ENCODE measurements at places on chromosomes 12 and 14.

DNA sequence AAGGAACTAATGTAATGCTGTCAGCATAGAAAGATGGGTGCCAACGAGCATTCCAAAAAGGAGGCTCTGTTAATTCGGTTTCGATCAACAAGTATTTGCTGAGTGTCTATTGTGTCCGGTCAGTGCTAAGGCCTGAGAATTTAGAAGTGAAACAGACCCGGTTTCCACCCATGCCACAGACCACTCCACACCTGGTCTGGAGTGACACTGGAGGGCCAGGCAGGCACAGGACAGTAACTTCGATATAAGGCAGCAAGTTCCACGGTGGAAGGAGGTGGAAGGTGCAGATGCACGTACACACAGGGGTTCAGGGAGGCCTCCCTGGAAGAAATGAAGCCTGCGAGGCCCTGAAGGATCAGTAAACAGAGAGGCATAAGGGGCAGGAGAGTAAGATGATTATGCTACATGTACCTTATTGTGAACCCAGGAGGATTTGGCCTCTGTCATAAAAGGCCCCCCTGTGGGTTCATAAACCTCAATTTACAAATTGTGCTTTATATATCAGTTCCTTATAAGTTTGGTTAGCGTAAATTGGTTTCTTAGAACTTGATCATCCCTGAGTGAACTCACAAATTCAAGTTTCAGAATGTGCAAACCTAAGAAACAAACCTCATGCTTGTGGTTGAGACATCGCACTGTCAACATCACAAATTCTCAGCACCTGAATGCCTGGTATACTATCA, 25.9 kb downstream of the SSH1 start:
- DNase-seq: no peak

DNA sequence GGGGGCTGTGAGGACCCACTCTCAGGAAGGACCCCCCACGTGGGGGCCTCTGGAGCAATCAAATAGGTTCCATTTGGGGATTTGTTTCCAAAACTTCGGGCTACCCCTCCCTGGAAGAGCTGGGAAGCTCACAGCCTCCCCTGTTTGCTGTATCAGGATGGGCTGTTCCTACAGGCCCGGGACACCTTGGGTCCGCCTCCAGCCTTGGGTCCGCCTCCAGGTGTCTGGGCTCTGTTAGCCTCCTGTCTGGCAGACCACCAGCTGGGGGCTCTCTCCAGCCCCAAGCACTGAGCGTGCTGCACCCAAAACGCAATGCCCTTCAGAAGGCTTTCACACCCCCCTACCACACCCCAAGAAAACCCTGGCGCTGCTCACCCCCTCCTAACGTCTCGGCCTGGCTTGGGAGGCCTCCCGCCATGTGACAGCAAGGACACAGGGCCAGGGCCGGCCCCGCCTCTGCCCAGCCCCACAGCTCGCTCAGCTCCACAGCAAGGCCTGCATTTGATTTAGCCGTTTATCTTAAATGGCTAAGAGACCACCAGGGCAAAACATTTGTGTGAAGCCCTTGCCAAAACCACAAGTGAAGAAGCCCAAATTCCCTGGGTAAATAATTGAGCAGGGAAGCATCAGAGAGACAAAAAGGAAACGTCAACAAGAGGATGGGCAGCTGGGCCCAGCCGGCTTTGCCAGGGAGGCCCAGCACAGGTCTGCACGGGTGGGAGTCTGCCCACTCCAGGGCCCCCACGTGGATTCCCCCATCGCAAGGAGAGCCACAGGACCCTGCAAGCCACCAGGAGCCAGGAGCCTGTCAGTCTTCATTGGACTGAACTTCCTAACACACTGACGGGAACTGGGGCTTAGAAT, 39.9 kb downstream of the BCL11B start:
- DNase-seq: no peak

DNA sequence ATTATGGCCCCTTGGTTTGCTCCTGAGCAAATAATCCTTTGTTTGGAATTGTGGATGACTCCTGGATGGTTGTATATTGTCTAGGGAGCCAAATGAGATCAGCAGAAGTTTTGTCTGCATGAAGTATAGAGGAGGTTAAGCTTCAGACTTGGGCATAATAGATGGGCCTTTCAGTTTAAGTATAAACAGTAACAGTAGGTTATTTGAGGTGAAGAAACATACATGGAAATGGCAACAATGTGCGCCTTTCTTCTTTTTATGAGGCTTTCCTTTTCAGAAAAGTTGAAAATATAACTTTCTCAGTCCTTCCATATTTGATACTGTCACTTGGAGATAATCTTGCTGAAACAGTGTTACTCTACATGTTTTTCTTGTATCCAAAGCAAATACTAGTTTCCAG, 63.7 kb upstream of the PPP1R12A start:
- no peak for DNase-seq

GRCh38 chr12:130357241-130357640, 19.6 kb downstream of the PIWIL1 start:
- DNase-seq: no peak

DNA sequence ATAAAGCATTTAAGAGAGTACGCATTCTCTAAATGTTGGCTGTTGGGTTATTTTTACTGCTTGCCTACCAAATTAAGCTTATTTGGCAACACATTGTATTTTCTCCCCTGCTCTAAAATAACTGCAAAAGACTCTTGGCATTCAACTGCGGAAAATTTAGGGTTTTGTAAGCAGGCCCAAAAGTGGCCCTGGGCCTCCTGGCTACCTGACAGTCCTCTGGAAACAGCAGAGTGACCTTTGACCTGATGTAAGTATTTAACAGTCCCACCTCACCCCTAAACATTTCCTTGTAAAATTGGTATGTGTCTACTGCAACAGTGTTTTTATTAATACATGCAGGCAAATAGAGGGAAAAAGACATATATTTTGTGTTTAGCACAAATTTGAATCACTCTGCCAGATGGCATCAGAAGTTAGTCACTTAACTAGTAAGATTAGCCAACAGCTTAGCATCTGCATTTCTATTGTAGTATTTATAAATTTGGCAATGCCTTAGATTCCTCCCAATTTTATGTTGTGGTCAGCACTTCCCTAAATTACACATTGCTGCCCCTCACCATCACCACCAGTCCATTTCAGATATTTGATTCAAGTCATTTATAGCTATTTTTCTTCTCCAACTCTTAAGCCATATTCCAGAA, 11.2 kb downstream of the LLPH start:
- DNase-seq: no peak

- no peak for DNase-seq
Observed at GRCh38 chr12:47202176-47202575, 122.4 kb upstream of the AMIGO2 start.

DNA sequence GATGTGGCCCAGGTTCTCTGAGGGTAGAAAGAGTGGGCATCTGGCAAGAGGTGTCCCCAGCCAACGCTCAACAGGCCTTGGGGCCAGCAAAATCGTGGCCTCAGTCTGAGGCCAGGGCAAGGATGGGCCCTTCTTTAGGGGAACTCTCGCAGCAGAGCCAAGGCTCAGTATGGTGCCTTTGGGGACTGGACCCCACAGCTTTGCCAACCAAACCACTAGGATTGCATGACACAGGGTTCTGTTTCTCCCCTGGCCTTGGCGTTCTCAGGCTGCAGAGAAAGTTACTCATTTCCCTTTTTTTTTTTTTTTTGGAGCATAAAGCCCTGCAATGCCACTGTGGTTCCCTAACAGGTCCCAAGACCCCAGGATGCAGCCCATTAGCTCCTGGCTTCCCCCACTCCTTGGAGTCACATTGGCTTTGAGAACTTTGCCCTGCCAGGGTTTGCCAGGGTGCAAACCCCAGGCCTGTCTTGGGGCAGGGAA, 100.6 kb downstream of the LGMN start:
- DNase-seq: no peak

DNA sequence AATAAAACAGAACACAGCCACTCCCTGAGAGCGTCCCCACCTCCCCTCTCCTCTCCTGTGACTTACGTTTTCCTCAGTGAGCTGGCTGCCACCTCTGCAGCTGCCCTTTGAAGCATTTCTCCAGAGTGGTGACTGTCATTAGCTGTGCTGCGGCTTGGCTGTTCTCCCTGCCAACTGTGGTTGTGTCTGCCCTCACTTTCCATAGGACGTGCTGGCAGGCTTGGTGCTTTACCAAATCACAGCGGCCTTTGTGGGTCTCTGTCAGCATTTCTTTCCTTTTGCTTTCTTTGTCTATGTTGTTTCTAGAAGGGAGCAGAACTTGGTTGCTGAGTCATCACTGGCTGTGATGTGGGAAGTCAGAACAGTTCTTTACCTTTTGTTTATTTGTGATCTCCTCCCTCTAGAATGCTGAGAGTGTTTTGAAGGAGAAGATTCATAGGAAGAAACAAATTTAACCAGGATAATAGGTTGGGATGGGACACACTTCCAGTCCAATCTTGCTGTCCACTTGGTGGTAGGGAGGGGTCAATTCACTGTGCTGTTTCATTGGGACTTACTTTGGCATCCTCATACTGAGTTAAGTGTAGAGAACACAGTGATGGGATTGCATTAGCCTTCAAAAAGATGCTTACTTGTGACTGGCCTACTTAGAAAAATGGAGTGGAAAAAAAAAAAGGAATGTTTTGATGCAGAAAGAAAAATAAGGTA, 88.2 kb downstream of the TMX1 start:
- DNase-seq: peak; percentile 11

- no peak for DNase-seq
Observed at GRCh38 chr12:19959353-19959752, 409.0 kb upstream of the PDE3A start.

DNA sequence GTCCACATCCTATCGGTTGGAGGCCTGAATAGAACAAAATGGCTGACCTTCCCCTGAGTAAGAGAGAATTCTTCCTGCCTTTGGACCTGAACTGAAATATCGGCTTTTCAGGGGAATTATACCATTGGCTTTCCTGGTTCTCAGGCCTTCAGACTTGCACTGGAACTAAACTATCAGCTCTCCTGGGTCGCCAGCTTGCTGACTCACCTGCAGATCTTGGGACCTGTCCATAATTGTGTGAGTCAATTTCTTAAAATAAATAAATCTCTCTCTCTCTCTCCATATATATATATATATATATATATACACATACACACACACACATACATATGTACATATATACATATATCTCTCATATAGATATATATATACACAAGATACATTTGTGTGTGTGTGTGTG, 41.6 kb downstream of the KCNK10 start:
- no peak for DNase-seq

DNA sequence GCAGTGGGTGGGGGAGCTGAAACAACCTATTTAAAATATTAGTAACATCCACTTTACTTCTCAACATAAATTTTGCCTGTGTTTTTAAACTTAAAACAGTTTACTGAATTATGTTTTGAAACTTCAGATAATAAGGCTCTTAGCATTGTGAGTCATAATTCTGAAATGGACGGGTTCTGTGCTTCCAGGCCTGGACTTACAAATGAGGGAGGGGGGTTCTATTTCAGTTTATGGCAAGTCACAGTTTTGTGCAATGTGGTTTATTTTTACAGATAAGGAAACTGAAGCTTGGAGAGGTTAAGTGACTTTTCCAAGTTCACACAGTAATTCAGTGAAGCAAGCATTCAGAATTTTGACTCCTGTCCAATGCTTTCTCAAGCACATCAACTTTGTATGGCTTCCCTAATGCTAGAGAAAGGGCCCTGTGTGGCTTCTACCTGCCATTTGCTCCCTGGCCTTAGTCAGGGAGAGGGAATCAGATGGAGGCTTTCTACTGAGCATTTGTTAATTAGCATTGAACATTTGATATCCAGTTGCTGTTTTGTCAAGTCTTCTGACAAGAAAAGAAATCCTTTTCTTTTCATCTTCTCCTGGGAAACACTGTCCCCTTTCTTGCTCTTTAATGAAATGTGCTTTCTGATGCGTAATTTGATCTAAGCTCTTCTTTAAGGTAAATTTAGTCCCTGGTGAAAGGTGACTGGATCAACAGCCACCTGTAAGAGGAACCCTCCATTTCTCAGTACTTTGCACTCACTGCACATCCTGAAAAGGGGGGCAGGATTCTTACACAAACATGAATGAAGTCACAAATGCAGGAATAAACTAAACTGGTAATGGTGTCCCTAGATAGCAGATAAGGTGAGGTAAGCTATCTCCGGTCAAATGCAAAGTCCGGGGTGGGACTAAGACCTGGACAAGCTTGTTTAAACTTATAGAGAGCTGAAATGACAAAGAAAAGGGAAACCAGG, 2.5 kb upstream of the SALL2 start:
- no peak for DNase-seq

- DNase-seq: no peak
Observed at GRCh38 chr12:9669534-9669933, at the start of gene CLEC2D. CLEC2D (plus strand) TSS chr12:9669713; CDS start chr12:9669735, 22 bp downstream.

GRCh38 chr12:120286768-120287490, 4.8 kb downstream of the RNU4-2 start:
- no peak for DNase-seq
